ENCODE measurements at places on chromosomes 6 and 20.

GRCh38 chr20:17626217-17627007, 55.6 kb downstream of the RRBP1 start:
- no peak for DNase-seq

GRCh38 chr6:130426066-130426721, 60.4 kb downstream of the TMEM200A start:
- DNase-seq, result no peak

DNA sequence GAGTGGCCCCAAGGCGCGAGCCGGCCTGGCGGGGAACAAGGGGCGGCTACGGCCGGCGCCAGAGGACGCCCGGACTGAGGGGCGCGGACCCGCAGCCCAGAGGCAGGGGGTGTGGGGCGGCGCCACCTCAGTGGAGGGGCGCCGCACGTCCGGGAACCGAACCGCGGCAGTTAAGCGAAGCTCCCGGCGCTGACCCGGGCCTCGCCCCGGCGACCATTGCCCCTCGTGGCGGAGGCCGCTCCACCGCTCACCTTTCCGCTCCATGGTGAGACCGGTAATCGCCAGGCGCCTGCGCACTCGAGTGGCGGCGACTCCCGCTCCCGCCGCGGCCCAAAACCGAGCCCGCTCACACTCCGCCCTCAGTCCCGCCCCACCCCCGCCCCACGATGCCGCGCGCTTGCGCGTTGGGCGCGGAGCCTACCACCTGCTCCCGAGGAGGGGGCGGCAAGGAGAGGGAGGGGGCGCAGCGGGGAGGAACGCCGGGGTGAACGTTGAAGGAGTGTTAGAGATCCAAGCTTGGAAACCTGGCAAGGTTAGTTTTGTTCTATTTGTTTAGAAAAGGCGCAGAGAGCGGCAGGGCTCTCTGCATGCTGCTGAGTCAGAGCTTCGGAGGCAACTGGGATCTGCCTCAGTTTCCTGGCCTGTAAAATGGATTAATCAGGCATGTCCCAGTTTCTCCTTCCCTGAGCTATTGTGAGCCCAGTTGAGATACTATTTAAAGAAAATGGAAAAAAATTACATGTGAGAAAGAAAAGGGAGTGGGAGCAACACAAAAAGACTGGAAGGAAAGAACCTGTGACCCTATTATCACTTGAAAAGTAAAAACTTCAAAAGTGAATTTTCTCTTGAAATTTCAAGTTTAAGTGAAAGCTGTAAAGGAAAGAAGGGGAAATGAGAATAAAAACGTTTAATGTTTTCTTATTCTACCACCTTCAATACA, at the start of gene SRPK1:
Gene SRPK1 (minus strand): TSS at position 306 of the 940 bp plus-strand sequence. CDS start 42 bp downstream, at position 264.
- peak; percentile 89 for DNase-seq

- peak; percentile 57 for DNase-seq
These were observed 35.0 kb downstream of the LRRC1 start for GRCh38 chr6:53829698-53830221.

DNA sequence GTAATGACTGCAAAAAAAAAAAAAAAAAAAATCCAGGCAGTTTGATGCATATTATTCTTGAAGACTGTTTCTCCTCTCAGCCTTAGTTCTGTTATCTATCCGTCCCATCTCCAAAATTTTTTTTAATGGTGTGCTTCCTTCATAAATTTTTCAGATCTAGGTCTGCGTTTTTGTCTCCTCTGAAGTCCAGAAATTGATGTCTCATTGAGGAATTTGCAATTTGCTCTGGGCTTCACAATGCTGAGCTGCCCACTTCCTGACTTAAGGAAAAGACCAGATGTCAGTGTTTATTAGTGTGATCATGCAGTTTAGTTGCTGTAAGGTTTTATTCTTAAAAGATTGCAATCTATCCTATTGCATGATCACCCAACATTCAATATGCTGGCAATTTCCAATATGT, 297.6 kb downstream of the ZNF217 start:
- DNase-seq, result no peak

DNA sequence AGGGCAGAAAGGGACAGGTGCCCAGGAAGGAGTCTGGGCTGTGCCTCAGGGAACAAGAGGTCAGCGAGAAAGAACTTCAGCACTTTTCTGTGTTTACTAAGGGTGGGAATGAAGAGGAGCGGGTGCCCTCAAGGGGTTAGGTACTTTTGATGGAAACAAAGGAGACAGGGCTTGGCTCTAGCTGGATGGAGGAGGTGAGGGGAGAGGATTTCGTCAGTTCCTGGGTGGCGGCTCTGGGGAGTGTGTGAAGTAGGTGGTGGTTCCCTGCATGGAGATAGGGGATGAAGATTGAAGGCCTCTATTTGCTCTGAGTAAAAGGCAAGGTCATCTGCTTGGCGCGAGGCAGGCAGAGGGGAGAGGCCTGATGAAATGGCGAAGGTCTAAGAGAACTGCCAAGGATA, 40.0 kb upstream of the ANKRD60 start:
- peak; percentile 52 for DNase-seq
